ENCODE measurements at places on chromosomes 7 and 10.

DNA sequence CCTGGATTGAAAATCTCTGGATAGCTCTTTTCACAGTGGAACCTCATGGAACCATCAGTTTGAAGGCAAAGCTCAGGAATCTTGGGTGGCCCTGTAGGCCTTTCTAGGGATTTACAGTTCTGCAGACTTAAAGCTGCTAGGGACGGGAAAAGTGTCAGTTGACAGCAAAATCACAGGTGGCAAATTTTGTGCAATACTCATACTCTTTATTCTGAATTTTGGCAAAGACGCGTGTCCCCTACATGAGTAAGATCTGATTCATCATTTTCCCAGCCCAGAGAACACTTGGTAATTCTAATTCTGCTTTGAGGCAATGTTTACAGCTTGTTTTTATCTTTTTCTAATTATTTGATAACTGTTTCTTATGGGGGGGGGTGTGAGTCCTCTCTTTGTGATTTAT lies 3.6 kb downstream of the LRRC17 start:
- DNase-seq: no peak

DNA sequence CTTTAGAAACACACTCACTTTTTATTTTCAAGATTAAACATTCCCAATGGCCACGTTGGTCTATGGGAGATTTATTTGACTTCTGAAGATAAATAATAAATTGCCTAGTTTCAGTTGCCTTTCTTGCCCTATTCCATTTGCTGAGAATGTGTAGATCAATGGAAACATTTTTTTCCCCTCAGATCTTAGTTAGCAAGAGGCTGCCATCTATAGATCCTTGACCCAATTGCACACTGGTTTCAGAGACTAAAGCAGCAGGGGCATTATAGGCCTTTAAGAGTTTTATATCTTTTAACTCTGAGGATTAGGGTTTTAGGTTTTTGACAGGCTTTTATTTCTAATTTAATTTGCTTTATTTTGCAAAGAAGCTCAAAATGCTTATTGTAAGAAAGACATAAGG lies 163.2 kb upstream of the GPR26 start:
- no peak for DNase-seq

DNA sequence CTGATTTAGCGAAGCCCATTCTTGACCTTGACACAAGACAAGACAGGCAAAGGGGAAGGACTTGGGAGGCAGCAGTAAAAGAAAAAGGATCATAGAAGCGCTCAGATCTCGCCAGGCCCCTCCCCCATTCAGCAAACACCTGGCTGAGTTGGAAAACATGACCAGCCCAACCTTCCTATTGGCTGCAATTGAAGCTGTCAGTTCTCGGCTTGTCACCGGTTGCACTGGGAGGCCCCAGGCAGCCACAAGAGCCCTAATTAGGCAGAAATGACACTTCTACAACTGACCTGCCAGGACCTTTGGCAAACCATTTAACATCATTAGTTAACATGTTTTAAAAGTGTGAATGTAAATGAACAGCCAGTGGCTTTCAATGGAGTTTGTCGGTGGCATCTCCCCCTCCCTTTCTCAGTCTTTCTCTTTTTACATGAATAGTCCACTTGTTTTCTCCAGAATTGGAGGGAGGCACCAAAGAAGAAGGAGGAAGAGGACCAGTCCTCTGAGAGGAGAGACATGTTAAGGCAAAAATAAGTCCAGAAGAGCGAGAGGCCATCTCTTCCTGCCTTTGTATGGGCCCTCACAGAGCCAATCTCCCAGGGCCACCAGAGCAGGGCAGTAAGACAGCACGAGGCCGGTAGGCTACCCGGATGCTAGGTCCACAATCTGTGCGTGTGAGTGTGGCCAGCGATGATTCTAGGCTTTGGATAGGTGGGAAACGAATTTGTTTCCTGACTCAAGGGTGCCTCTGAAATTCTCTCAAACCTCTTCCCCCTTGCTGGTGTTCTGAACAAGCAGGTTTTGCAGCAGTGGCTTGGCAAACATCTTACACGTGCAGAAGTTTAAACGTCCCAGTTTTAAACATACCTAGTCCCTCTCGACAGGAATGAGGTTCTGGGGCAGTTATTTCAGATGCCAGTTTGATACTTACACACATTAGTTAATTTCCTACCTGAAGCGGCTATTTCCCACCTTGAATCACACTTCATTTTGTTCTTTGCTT lies 15.0 kb upstream of the ENO4 start:
- DNase-seq: no peak

GRCh38 chr7:5064391-5065106 lies 18.9 kb downstream of the RBAK start:
- no peak for DNase-seq

DNA sequence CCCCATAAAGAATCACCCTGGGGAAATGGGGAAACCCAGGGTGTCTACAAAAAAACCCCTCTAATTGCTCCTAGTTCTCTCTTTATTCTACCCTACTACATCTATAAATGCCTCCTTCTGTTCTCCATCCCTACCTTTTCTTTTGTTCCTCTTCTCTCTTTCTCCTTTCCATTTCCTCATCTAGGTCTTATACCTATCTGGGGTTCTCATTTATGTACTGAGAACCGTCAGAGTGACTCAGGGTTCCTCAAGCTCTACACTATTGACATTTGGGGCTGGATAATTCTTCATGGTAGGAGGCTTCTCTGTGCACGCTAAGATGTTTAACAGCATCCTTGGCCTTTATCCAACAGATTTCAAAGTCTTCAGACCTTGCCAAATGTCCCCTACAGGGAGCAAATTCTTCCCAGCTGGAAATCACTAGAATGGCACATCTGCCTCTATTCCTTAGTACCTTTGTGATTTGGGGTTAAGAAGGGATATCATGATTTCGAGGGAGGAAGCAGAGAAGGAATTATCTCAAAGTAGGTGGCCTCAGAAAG lies 137.4 kb upstream of the PTN start:
- DNase-seq: no peak

DNA sequence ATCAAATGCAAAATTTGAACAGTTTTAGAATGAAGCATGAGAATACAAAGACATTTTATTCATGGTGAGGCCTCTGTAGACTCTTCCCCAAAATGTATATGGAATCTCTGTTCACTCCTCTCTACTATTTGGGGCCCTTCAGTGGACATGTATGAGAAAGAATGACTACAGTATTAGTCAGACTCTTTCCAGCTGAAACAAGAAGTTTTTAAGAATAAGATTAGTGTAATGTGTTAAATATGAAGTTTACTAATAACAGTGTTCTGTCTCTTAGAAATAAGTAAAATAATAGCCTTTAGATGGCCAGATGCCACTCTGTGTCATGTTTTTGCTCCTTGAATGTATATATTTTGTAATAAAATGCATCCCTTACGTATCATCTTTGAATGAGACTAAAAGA lies 585.6 kb downstream of the SUGCT start:
- DNase-seq: no peak

GRCh38 chr7:111172564-111173257 lies 81.8 kb downstream of the LRRN3 start:
- DNase-seq: no peak

DNA sequence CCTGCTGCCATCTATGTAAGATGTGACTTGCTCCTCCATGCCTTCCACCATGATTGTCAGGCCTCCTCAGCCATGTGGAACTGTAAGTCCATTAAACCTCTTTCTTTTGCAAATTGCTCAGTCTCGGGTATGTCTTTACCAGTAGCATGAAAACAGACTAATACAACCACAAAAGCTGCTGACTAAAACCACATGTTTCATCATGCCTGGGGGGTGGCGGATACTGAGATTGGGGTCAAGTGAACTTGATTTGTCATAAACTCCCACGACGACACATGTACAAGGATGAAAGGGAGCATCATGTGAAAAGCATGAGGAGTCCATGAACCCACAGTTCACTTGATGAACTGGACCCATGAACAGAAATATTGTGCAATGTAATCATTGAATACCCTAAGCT lies 134.9 kb upstream of the ANK3 start:
- no peak for DNase-seq

GRCh38 chr7:22715969-22716368 lies 11.0 kb upstream of the IL6 start:
- DNase-seq: no peak

- no peak for DNase-seq
Observed at GRCh38 chr10:33455029-33455428, 120.6 kb upstream of the NRP1 start.

- no peak for DNase-seq
Observed at GRCh38 chr10:123901621-123902020, 10.0 kb upstream of the CPXM2 start.

DNA sequence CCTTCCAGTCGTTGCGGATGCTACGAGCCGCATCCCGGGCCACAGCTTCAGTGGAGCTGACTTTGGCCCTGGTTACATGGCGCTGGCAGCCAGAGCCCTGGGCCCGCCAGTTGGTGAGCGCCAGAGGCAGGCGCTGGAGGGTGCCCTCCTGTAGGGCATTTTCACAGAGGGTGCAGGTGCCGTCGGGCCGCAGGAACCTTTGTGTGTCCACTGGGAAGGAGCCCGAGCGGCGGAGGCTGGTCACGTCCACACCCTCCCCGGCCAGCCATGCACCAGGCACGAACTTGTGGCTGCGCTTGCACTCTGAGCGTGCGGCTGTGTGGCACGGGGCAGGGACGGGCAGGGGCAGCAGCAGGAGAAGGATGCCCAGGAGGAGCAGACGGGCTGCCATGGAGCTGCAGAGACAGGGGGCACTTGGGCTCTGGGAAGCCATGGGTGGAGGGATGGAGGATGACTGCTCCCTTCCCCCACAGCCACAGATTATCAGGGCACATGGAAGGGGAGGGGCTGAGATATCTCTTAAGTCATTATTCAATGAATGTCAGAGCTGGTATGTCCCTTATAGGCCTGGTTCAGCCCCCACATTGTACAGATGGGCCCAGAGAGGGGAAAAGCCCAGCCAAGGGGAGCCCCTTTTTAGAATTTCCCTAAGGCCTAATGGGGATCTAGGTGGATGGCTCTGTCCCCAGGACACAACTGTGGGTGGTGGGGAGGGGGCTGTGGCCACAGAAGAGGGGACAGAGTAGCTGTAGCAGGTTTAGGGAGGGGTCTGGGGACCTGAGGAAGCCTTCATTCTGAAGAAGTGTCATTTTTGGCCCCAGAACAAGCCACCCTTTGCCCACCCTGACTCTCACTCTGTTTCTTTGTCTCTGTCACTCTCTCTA lies 1.8 kb downstream of the PRF1 start:
- DNase-seq: no peak

GRCh38 chr7:96407427-96407826 lies 85.5 kb upstream of the SLC25A13 start:
- no peak for DNase-seq

- no peak for DNase-seq
Observed at GRCh38 chr7:972110-972509, 3.2 kb downstream of the COX19 start.

- no peak for DNase-seq
Observed at GRCh38 chr10:61662794-61663259, at the start of gene CABCOCO1. CABCOCO1 (plus strand) TSS chr10:61662929; CDS start chr10:61662973, 44 bp downstream.

GRCh38 chr7:44631458-44632115 lies 25.2 kb downstream of the OGDH start:
- peak; percentile 52 for DNase-seq

GRCh38 chr10:4353059-4353655 lies 472.9 kb upstream of the AKR1E2 start:
- no peak for DNase-seq

DNA sequence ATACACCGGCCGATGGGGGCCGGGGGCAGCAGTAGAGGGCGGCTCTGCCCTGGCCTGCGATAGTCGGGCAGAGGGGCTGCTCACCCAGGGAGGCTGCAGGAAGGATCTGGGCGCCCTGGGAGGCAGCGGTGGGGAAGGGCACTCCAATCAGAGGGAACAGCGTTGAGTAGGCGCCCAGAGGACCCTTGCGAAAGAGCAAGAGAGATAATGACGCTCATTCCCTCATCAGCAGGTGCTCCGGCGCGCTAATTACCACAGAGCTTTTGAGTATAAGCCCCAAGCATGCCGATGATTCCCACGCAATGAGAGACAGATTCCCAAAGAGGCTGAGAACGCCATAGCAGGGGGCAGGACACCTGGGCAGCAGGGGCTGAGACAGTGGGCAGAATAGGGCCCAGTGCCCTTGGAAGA lies 215.3 kb downstream of the MAD1L1 start:
- DNase-seq: no peak

DNA sequence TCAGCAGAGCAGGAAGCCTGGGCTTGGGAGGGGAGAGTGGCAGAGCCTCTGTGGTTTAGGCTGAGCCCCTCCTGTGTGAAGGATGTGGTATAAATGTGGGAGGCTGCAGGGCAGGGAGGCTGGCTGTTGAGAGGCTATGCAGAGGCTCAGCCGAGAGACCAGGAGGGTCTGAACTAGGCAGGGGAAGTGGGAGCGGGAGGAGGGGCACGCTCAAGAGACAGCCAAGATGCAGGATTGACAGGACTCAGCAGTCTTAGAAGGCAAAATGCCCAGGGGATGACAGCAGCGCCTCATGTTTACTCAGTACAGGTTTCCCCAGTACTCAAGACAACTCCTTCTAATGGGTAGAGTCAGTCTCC lies 24.3 kb downstream of the BTBD16 start:
- no peak for DNase-seq

- DNase-seq: no peak
Observed at GRCh38 chr7:128032605-128033235, 1.5 kb upstream of the LRRC4 start.

GRCh38 chr7:157339777-157340677 lies 3.2 kb downstream of the DNAJB6 start:
- DNase-seq: peak; percentile 66

DNA sequence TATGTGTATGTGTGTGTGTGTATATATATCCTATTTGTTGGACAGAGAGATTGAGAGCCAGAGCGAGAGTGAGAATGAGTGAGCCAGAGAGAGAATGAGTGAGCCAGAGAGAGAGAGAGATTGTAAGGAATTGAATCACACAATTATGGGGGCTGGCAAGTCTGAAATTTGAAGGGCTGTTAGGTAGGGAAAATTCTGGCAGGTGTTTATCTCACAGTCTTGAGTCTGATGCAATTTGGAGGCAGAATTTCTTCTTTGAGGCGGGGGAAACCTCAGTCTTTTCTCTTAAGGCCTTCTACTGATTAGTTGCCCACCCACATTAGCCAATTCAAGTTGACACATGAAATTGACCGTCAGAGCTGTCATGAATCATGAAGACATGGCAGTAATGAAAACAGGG lies 41.0 kb upstream of the WASL start:
- DNase-seq: no peak

DNA sequence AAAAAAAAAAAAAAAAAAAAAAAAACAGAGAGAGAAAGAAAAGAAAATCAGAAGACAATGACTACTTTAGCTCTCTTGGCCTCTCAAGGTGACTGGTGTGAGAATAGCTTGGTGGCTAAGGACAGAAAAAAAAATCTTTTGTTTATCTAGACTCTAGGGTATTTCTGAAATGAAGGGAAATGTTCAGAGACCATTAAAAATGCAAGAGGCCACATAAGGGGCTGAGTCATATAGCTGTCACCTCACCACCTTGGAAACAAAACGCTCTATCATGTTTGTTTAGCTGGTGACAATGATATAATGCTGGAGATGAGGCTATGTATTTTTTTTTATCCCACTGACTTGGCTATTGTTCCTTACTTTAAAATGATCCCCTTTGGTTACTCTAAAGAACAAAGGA lies 287.0 kb upstream of the CDC14C start:
- DNase-seq: no peak

- DNase-seq: no peak
Observed at GRCh38 chr7:47428052-47428767, 153.7 kb downstream of the TNS3 start.

- DNase-seq: no peak
Observed at GRCh38 chr7:67625257-67625737, 628.7 kb downstream of the TYW1 start.
